ENCODE measurements at places on chromosomes 2 and 18.

- DNase-seq = no peak
Observed at GRCh38 chr2:118431997-118432396, 343.7 kb downstream of the INSIG2 start.

DNA sequence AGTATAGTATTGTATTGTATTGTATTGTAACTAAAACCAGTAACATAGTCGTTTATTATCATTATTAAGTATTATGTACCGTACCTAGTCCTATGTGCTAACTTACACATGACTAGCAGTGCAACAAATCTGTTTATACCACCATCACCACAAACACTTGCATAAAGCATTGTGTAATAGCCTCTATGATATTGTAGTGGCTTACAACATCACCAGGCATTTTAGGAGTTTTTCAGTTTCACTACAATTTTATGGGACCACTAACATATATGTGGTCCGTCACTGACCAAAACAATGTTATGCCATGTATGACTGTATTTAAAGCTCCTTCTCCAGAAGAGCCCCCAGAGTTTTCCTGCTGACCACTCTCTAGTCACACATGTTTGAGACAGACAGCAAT, 306.2 kb downstream of the SETBP1 start:
- DNase-seq = no peak

DNA sequence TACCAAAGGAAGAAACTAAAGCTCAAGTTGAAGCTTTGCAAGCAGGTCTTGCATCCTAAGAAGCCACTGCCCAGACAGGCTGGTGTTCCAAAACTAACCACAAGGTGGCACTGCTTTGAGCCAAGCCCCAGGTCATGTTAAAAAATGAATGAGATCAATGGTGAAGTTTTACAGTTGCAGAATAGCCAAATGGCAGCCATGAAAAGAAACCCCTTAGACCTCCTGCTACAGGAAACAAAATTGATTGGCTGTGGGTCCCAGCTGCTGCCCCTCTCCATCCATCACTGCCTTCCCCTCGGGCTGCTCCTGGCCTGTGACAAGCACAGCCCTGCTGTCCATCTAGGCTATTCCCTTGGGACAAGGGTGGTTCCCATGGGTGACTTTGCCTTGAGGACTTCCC, 20.7 kb upstream of the MREG start:
- DNase-seq = peak; percentile 78

DNA sequence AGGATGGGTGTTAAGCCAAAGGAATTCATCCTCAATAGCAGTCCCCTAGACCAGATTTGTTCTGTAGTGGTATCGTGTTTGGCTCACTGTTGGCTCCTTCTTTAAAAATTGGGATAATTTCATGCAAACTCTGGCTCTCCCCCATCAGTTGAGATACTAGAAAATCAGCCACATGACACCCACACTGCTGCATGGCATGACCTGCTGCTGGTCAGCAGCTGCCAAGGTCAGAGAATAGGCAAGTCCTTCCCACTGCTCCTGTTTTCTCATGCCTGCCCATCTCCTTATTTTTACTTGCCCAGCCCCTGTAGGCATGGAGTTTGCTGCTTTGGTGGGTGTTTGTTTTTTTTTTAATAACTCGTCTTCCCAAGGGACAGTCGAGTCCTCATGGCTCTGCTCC, 1.0 kb upstream of the SNRNP200 start:
- no peak for DNase-seq

DNA sequence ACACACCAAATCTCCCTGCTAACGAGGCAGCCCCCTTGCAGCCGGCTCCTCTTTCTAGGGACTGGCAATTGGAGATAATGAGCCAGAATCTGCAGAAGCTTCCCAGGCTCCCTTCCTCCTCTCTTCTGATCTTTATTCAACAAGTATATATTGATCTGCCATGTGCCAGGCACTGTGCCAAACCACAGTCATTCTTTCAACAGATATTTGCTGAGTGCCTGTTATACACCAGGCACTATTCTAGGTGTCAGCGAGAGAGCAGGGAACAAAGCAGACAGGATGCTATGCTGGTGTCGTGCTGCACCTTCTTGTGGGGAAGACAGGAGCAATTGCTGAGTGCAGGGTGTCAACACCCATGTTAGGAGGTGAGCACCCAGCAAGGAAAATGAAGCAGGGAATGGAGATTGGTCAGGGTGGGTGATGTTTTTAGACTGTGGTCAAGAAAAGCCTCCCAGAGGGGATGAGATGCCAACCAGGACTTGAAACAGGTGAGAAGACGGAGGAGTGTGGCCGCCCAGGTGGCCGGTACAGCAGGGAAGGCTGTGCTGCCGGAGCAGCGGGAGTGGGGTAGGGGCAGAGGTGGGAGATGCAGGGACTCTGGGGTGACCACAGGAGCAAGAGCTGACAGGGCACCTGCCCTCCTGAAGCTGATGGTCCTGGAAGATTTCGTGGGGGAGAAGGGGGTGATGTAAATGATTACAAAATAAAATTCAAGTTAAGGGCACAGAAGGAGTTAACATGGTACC, 307.6 kb upstream of the RAB12 start:
- DNase-seq = no peak

DNA sequence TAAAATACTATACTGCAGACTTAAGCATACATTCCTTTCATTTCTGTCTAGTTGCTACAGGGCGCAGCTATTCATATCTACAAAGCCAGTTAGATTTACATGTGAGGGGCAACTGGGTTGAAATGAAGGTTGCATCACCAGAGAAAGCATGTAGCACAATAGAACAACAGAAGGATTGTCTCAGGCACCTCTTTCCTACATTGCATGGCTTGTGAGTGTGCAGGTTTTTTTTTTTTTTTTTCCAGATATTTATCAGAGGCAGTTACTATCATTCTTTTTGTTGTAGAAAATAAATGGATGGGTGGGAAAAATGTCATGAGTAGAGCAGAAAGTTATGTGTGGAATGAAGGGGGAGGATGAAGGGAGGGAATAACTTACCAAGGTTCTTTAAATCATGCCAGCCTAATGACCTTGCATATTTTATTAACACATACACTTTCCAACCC, 86.8 kb downstream of the ERBB4 start:
- no peak for DNase-seq

DNA sequence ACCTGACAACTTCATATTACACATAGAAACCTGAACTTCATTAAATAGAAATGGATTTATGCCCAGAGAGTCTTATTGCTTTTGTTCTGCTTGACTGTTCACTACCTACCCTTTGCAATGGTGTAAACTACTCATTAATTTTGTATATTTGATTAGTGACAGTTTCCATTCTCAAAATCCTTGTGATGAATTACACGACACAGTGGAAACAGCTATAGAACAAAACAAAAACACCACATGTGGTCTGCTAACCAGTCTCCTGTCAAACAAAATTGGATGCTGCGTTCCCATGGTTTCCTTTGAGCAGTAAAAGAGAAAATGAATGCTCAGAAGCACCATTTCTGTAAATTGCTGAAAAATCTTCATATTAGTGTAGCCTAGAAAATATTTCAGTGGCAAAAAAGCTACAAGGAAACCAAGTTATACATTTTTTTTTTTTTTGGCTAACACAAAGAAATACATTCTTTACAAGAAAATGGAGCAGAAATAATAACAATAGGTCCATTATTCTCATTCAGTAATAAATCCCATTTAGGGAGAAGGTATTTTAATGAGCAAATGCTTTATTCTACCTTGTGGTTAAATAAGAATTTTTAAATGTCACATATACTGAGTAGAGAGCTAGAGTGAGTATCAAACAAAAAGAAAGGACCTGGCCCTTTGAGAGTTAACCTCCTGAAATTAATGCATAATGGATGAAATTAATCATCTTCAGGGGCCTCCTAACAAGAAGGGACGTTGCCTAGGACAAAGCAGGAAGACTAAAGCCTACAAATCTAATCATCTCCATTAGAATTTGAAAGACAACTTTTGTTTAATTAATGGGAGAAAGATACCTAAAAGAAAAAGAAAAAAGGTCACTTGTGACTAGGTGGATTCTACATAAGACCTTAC, 355.1 kb upstream of the ZC3H15 start:
- DNase-seq = no peak

- DNase-seq = no peak
Observed at GRCh38 chr2:64311191-64311910, 142.6 kb upstream of the LGALSL start.

- no peak for DNase-seq
Observed at GRCh38 chr2:187466129-187466792, 18.2 kb upstream of the CALCRL start.

- DNase-seq = peak; percentile 10
Observed at GRCh38 chr18:21241301-21242048, 557 bp upstream of the GREB1L start.

DNA sequence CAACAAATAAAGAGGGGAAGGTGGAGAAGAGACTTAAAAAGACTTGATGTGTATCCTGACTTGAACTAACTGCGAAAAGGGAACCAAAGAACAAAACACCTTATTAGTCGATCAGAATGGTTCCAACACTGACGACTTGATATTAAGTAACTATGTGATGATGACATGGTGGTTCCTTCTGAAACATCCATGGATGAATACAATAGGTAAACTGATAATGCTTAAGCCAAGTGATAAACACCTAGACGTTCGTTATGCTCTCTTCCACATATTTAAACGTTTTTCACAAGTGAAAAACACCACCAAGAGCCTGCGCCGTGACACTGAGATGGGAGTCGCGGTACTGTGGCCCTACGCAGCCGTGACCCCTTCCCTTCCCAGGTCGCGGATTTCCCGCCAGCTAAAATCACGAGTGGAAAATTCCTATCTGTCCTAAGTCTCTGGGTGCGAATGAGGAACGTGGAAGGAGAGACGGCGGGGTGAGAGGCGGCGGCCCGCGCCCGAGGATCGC, 797 bp downstream of the TTC32 start:
- no peak for DNase-seq

GRCh38 chr2:205959521-205959920, 126.5 kb downstream of the INO80D start:
- DNase-seq = no peak

- DNase-seq = no peak
Observed at GRCh38 chr18:37334631-37335408, 230.8 kb downstream of the CELF4 start.

DNA sequence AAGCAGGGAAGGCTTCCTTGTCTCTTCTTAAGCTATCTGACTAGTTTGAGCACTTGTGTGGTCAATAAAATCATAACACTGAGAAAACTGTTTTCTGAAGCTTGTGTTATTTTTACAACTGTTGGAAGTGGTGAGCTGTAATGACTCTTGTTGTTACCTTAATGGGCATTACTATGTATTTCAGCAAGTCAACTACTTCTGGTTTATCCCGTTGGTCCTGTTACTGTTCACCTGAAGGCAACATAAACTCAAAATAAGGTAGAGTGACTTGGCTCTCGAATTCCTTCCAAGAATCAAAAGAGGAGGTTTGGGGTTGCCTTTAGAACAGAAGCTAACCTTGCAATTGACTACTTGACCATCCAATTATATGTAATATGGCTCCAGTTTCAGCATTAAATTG, 23.2 kb upstream of the FIGN start:
- DNase-seq = no peak

DNA sequence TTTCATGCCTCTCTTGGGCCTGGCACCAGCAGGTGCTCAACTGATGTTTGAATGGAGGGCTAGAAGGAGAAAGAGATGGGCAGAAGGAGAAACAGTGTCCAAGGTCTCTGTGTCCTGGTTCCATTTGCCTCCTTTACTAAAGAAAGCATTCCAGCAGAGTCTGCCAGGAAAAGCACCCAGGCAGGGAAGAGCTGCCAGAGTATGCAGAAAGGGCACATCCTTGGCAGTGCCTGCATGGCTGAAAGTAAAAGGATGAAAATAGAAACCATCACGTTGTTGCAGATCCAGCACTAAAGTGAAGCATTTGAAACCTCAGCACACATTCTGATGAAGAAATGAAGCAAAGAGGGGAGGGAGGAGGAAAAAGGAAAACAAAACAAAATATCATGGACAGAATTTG, 142.2 kb downstream of the ESCO1 start:
- DNase-seq = no peak

GRCh38 chr2:202069170-202070067, 3.6 kb upstream of the KIAA2012 start:
- peak; percentile 77 for DNase-seq
